ENCODE measurements at places on chromosomes 7 and 10.
A peak's percentile ranks its signal among the peaks of the same experiment; 100 is the strongest.

DNA sequence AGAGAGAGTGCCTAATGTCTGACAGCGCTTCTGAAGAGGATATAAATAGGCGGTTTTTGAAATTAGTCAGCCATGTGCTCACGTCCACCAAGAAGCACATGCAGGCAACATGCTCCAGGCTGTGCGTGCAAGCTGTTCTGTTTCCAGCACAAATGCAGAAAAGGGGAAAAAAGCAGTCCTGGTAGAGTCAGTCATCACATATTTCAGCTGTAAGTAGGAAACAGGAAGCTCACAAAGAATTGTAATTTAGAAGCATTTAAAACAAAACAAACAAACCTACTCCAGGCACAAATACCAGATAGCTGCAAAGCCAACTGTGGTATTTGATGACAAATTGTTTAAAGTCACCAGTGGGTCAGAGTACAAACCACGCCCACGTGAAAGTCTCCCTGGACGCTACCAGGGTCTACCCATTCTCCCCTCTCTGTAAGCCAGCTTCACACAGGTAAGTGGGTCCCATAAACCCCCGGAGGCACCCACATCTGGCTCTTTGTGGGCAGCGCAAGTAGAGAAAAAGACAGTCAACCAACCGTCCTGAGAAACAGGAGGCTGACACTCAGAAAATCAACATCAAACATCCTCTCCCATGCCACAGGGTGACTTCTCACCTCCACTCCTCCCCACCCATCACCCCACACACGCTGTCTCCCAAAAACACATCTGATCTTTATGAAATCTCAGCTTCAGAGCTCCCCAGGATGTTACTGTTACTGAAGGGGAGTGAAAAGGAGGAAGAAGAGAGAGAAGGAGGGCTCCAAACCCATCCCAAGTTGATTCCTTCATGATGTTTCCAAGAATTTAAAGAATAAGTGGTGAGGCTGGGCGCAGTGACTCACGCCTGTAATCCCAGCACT, 186.4 kb downstream of the FAM107B start:
- peak; percentile 96 for DNase-seq

DNA sequence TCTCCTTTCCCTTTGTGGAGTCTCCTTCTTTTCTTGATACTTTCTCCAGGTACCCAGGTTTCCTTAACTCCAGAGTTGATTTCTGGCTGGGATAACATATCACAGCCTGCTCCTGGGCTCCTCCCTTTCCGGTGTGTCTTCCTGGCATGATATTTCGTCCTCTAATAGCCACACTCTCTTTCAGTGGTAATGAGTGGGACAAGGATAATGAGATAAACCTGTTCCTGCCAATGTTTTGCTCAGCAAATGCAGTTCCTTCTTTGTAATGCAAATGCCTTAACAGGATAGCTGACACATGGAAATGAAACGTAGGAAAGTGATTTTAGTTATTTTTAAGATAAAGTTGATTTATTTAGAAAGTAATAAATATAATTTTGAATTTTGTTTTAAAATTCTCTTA, 168.6 kb downstream of the NRP1 start:
- DNase-seq, result no peak

GRCh38 chr7:80622541-80622940, 15.9 kb upstream of the CD36 start:
- DNase-seq, result peak; percentile 77

- DNase-seq, result no peak
Observed at GRCh38 chr10:92699518-92700381, 10.0 kb downstream of the HHEX start.

DNA sequence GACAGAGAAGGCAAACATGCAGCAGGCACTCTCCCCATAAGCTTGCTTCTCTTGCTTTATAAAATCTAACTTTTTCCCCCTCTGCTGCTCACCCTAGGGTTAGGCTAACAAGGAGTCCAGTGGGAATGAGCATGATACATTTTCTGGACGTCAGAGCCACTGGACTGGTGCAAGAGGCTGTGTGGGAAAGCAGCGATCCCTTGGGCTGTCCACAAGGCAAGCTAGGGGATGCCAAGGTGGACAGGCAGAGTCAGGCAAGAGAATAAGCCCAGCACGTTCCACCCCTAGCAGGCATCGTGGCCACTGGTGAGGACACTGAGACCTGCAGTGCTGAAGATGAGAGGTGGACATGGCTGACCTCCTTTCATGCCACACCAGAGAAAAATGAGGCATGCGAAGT, 290.9 kb upstream of the ZMIZ1 start:
- DNase-seq, result no peak

- DNase-seq, result peak; percentile 83
Observed at GRCh38 chr7:149310113-149310836, 48.3 kb downstream of the ZNF783 start.

DNA sequence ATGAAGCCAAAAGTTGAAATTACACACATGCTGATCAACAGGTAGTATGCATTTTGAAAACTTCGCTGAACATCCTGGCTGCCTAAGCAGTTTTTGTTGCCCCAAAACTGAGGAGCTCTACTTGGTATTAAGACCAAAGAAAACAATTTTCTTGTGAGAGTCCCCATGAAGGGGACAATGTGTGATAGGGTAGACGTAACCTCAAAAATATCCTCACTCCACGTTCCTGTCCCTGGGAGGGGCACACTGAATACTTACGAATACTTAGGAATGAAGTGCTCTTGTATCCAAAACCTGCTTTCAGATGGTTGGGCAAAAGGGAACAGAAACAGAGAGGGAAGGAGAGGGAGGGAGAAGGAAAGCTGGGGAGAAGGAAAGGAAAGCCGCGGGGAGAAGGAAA, 24.7 kb downstream of the CCDC6 start:
- no peak for DNase-seq

- DNase-seq, result no peak
Observed at GRCh38 chr7:12239806-12240205, 28.7 kb downstream of the TMEM106B start.

GRCh38 chr10:126732868-126733267, 62.4 kb upstream of the C10orf90 start:
- DNase-seq, result no peak

DNA sequence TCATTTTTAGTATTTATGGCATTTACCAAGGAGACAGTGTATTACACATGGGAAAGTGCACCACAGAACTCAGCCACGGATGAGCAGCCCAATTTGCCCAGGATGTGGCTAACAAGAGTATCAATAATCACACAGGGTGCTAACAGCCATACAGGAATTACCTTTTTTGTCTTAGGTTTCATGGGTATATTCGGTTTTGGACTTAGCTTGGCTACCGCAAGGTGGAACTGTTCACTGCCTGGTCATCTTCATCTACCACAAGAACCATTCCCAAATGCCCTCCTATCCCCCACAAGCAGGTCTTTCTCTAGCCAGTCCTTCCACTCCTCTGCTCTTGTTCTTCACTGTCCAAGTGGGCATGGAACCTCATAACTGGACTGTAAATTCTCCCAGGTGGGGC, 6.0 kb downstream of the PDLIM1 start:
- no peak for DNase-seq

- DNase-seq, result no peak
Observed at GRCh38 chr10:46270086-46270811, 16.5 kb upstream of the ANTXRL start.

- no peak for DNase-seq
Observed at GRCh38 chr10:87923233-87923632, 59.8 kb downstream of the PTEN start.

GRCh38 chr10:14062528-14063260, 268.0 kb downstream of the FRMD4A start:
- DNase-seq, result peak; percentile 57

- DNase-seq, result no peak
Observed at GRCh38 chr7:1548438-1548831, 7.6 kb downstream of the TMEM184A start.

DNA sequence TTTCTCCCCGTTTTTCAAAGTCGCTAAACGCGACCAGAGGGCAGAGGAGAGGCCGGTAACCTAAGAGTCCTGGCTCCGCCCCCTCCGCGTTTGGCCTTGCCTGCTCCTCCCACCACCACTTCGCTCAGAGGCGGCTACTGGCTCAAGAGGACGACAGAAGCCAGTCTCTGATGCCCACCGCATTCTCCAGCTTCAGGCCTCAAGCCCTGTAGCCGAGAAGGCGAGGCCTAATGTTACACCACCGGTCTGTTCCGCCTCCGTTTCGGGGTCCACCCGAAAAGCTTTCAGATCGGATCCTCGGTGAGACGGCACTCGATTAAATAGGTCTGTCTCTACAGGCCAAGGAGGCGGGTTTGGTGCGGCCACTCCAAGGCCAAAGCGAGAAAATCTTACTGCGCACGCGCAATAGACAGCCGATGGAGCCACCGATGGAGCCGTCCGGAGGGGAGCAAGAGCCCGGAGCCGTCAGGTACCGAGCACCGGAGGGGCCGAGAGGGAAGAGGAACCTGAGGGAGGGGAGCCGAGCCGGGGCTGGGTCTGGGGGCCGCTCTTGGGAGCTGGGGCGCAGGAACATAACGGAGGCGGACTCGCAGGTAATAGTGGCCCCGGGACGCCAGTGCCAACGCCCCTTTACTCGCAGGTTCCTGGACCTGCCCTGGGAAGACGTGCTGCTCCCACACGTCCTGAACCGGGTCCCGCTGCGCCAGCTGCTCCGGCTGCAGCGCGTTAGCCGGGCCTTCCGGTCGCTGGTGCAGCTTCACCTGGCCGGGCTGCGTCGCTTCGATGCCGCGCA, at the start of gene FBXL15:
Gene FBXL15 (plus strand): TSS at position 123 of the 793 bp plus-strand sequence. CDS start 294 bp downstream, at position 417.
- peak; percentile 94 for DNase-seq

GRCh38 chr7:154304740-154305700, 252.8 kb downstream of the DPP6 start:
- no peak for DNase-seq

GRCh38 chr10:79176052-79176501, 107.3 kb downstream of the ZMIZ1 start:
- no peak for DNase-seq

DNA sequence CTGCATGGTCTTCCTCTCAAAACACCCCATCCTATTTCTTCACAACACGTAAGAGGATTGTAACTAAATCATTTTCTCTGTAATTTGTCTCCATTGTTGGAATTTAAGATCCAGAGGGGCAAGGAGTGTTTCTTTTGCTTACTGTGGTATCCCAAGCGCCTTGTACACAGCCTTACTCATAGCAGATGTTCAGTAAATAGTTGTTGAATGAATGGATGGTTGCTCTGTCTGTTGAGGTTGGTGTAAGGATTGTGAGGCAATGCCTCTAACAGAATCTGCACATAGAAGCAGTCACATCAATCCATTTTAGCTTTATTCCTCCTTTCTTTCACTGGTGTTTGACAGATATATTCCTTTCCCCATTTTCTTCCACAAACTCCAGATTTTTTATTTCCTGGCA, 90.1 kb downstream of the ZNF365 start:
- DNase-seq, result peak; percentile 3

DNA sequence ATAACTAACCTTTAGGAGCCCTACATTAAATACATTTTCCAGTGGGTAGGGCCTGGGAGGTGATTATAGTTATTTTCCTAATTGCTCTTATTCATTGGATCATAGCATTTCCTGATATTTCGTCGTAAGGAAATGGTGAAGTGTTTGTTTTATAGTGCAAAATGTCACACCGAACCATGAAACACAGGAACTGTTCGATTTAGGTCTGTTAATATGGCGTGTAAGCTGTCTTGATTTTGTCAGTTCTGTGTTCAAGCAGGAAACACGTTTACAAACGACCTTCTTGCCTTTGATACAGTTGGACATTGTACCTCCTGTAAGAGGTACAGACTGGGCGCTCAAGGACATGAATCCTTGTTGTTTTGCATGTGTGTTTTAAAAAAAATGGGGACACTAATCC, 14.8 kb downstream of the RBM17 start:
- no peak for DNase-seq

GRCh38 chr7:130500910-130501309, 9.0 kb downstream of the MEST start:
- DNase-seq, result no peak

GRCh38 chr10:129690248-129691070, 223.4 kb downstream of the MGMT start:
- DNase-seq, result no peak

- DNase-seq, result no peak
Observed at GRCh38 chr10:82581940-82582339, 706.9 kb downstream of the NRG3 start.

- DNase-seq, result no peak
Observed at GRCh38 chr10:112827951-112828350, 122.1 kb upstream of the TCF7L2 start.

Data from iris pigment epithelial cell (primary cell).